Peyer's patch (tissue), 4 donors: ENCODE measurements at places on chromosomes 7 and 10. TPM values are rescaled to one million over a fixed set of nuclear protein-coding genes. Genes with fewer than 3 reads are reported as not detected.

- H3K27me3 ChIP-seq = no peaks in the 10 kb centered on the region
- no peaks in the 10 kb centered on the region for H3K36me3 ChIP-seq
- H3K27ac ChIP-seq = no peak overlapping the region
- no peaks in the 10 kb centered on the region for H3K4me1 ChIP-seq
Observed at GRCh38 chr7:69213878-69214277, 384.4 kb upstream of the AUTS2 start.

- H3K27ac ChIP-seq = peak overlapping the region; percentile 51
- no peaks in the 10 kb centered on the region for H3K4me1 ChIP-seq
- peak overlapping the region; percentile 57 for H3K4me3 ChIP-seq
- DNase-seq = no peak
Observed at GRCh38 chr7:27168265-27168947, 3.1 kb upstream of the HOXA9 start.

GRCh38 chr10:95569368-95569767, 8.2 kb upstream of the SORBS1 start:
- DNase-seq = no peak
- no peak overlapping the region for H3K27ac ChIP-seq
- H3K36me3 ChIP-seq = no peaks in the 10 kb centered on the region

GRCh38 chr10:97456034-97456685, 10.2 kb downstream of the ZDHHC16 start:
- no peak overlapping the region for H3K27ac ChIP-seq
- H3K27me3 ChIP-seq = no peaks in the 10 kb centered on the region
- DNase-seq = no peak
- no peak overlapping the region for H3K4me3 ChIP-seq

GRCh38 chr10:69060127-69060798, 27.6 kb upstream of the SRGN start:
- H3K36me3 ChIP-seq = no peaks in the 10 kb centered on the region
- H3K27me3 ChIP-seq = no peaks in the 10 kb centered on the region
- no peaks in the 10 kb centered on the region for H3K4me1 ChIP-seq
- no peak overlapping the region for H3K27ac ChIP-seq

- no peak for DNase-seq
- H3K27me3 ChIP-seq = no peaks in the 10 kb centered on the region
- no peak overlapping the region for H3K4me3 ChIP-seq
- no peak overlapping the region for H3K27ac ChIP-seq
Observed at GRCh38 chr10:77104459-77104980, 533.1 kb downstream of the KCNMA1 start.

- no peaks in the 10 kb centered on the region for H3K4me1 ChIP-seq
- no peaks in the 10 kb centered on the region for H3K27me3 ChIP-seq
- no peaks in the 10 kb centered on the region for H3K36me3 ChIP-seq
- no peak overlapping the region for H3K4me3 ChIP-seq
- DNase-seq = no peak
Observed at GRCh38 chr7:16564909-16565426, 38.3 kb downstream of the LRRC72 start.

GRCh38 chr10:35909121-35909720, 267.1 kb upstream of the FZD8 start:
- no peak for DNase-seq
- H3K4me3 ChIP-seq = no peak overlapping the region
- no peaks in the 10 kb centered on the region for H3K4me1 ChIP-seq
- no peaks in the 10 kb centered on the region for H3K36me3 ChIP-seq
- H3K27me3 ChIP-seq = no peaks in the 10 kb centered on the region

- no peaks in the 10 kb centered on the region for H3K4me1 ChIP-seq
- DNase-seq = no peak
- H3K4me3 ChIP-seq = no peak overlapping the region
- no peaks in the 10 kb centered on the region for H3K27me3 ChIP-seq
- H3K27ac ChIP-seq = no peak overlapping the region
Observed at GRCh38 chr10:110793886-110794285, 77.8 kb upstream of the PDCD4 start.

DNA sequence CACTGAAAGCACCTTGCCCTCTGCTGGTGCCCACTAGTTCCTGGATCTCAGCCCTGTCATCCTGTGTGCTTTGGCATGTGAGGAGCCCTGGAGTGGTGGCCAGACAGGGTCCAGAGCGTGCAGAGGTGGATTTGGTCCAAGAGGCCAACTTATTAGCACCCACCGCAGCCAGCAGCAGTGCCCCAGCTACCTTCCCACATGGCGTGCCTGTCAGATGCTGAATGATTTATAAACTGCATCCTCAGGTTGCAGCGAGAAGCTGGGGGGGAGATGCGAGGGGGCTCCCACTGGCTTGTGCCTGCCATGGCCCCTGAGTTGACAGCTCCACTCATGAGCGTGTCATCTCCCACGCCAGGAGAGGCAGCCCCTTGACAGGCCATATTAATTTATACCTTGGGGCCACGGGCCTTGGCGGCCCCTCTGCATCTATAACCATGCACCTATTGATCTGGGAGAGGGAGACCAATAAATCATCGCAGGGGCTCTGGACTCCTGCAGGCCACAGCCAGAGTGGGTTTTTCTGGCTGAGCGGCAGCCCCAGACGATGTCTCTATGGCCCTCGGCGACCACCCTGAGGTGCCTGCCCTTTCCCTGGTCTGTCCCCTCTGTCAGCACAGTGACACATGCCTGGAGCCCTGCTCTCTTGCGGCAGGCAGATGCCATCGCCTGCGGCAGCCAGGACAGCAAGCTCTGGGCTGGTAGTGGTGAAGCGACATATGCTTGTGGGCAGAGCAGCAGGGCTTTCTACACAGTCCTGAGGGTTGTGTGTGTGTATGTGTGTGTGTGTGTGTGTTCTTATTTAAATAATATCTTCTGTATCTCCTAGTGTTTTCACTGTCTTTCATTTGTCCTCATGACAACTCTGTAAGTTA, 120.8 kb downstream of the CDH23 start:
- DNase-seq = no peak
- H3K4me3 ChIP-seq = no peak overlapping the region
- no peak overlapping the region for H3K27ac ChIP-seq
- H3K36me3 ChIP-seq = no peaks in the 10 kb centered on the region
- H3K4me1 ChIP-seq = no peaks in the 10 kb centered on the region

- no peak overlapping the region for H3K4me3 ChIP-seq
- H3K27ac ChIP-seq = no peak overlapping the region
- DNase-seq = peak; percentile 34
- no peaks in the 10 kb centered on the region for H3K36me3 ChIP-seq
Observed at GRCh38 chr7:155455132-155455693, 2.7 kb upstream of the EN2 start.

DNA sequence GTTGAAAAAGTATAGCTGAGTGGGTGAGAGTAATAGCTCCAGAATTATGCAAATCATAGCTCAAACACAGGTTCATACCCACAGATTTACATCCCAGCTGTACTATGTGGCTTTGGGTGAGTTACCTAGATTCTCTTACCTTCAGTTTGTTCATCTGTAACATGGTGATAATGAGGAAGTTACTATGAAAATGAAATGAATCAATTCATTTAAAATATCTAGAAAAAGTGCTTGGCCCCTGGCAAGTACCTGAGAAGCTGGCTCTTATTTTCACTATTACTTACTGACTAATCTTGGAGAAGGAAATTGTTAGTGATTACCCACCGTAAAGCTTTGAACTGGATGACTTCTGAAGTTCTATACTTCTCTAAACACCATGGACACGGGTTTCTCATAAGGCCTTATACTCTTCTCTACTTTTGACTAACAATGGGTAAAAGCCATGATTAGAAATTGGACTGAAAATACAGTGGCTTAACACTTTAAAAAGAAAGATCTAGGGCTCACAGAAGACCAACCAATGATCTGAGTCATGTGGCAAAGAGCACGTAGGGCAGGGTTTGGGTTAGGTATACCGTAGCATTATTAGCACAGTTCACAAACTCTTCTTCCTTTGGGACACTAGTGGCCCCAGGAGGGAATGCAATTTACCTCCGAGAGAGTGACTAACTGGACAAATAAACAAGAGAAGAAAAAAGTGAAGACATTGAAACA, 149.2 kb downstream of the PLPP4 start:
- no peaks in the 10 kb centered on the region for H3K4me1 ChIP-seq
- no peaks in the 10 kb centered on the region for H3K27me3 ChIP-seq
- no peak overlapping the region for H3K27ac ChIP-seq

GRCh38 chr7:68245688-68246087, 1249.1 kb downstream of the TYW1 start:
- no peaks in the 10 kb centered on the region for H3K36me3 ChIP-seq
- no peaks in the 10 kb centered on the region for H3K4me1 ChIP-seq
- no peak overlapping the region for H3K4me3 ChIP-seq
- no peak overlapping the region for H3K27ac ChIP-seq
- no peaks in the 10 kb centered on the region for H3K27me3 ChIP-seq

DNA sequence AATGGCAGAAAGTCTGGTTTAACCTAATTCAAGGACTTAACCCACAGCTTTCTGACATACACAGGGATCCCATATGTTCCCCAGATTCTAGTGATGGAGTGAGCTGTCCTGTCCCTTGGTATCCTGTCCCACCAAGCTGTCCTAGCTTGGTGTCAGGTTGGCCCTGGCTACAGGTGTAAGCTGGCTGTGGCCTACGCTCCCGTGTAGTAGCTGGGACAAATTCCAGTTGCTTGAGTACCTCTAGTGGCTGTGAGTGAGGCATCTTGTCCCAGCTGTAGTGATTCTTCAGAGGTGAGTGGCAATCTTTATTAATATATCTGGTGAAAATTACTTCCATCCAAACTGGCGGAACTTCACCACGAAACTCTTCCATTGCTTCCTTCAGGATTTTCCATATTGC, 105.2 kb upstream of the FAM171A1 start:
- DNase-seq = no peak
- no peaks in the 10 kb centered on the region for H3K27me3 ChIP-seq
- no peaks in the 10 kb centered on the region for H3K36me3 ChIP-seq
- H3K27ac ChIP-seq = no peak overlapping the region
- no peaks in the 10 kb centered on the region for H3K4me1 ChIP-seq
- no peak overlapping the region for H3K4me3 ChIP-seq

- H3K27me3 ChIP-seq = no peaks in the 10 kb centered on the region
- no peaks in the 10 kb centered on the region for H3K4me1 ChIP-seq
- H3K4me3 ChIP-seq = no peak overlapping the region
- no peak for DNase-seq
Observed at GRCh38 chr10:122468926-122469781, 7.8 kb downstream of the HTRA1 start.

DNA sequence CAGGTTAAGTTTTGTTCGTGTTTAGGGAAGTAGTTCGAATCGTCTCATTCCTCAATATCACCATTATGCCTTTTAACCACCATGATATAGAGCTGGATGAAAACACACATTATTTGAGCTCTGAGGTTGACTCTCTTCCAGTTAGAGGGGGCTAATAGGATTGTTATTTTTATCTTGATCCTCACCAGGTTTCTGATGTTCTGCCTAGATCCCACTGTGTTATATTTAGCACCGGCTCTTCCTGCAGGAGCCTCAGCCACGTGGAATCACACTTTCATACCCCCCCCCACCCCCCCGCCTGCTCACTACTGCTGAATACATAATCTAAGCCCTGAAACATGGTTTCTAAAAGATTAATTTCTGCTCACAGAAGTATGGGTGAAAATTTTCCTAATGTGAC, 88.3 kb downstream of the NRCAM start:
- no peak overlapping the region for H3K4me3 ChIP-seq
- H3K27me3 ChIP-seq = no peaks in the 10 kb centered on the region
- no peaks in the 10 kb centered on the region for H3K4me1 ChIP-seq
- no peak overlapping the region for H3K27ac ChIP-seq
- no peak for DNase-seq

DNA sequence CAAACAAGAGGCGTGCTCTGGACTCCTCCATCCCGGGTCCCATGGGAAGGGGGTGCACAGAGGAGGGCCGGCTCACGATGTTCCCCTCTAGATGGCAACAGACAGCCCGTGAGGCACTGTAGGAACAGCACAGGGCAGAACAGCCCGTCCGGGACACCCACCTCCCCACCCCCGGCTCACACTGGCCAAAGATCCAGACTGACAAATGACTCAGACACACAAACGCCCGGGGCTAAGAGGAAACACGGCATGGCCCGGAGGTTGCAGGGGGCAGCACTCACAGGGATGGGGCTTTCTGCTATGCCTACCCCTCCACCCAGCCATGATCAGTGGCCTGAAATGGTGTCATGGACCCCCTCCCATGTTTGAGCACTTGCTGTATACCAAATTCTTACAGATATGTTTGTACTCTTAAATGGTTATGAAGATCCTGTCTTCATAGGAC, 4.9 kb upstream of the ELN start:
- H3K4me1 ChIP-seq = peaks cover 6% of the 10 kb centered on the region
- no peaks in the 10 kb centered on the region for H3K36me3 ChIP-seq
- no peak overlapping the region for H3K4me3 ChIP-seq
- H3K27ac ChIP-seq = no peak overlapping the region
- H3K27me3 ChIP-seq = no peaks in the 10 kb centered on the region

GRCh38 chr7:2393706-2394105, 9.7 kb upstream of the CHST12 start:
- no peaks in the 10 kb centered on the region for H3K27me3 ChIP-seq
- no peak overlapping the region for H3K4me3 ChIP-seq
- H3K27ac ChIP-seq = no peak overlapping the region
- no peaks in the 10 kb centered on the region for H3K4me1 ChIP-seq
- no peaks in the 10 kb centered on the region for H3K36me3 ChIP-seq

DNA sequence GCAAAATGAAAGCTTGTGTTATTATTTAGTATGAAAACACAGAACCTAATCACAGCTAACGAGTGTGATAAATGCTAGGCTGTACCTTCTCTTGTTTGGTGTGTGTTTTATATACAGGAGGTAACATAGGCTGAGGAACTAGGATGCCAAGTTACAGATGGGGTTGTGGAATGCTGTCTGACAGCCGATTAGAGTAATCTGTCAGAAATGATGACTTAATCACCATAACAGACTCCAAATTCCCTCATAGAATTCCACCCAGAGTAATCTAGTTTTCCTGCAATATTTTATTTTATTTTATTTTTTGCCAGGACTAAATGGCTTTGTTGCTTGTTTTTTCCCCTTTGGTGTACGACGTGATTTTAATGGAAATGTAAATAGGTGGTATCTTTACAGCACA, 221.2 kb downstream of the CELF2 start:
- peaks cover 18% of the 10 kb centered on the region for H3K4me1 ChIP-seq
- H3K27ac ChIP-seq = no peak overlapping the region
- H3K27me3 ChIP-seq = no peaks in the 10 kb centered on the region
- H3K4me3 ChIP-seq = no peak overlapping the region
- peaks cover under 1% of the 10 kb centered on the region for H3K36me3 ChIP-seq

GRCh38 chr7:2006231-2006771, 226.4 kb downstream of the MAD1L1 start:
- no peak overlapping the region for H3K27ac ChIP-seq
- H3K36me3 ChIP-seq = no peaks in the 10 kb centered on the region
- H3K4me3 ChIP-seq = no peak overlapping the region
- H3K4me1 ChIP-seq = no peaks in the 10 kb centered on the region
- DNase-seq = peak; percentile 25

- DNase-seq = no peak
- no peak overlapping the region for H3K4me3 ChIP-seq
- H3K4me1 ChIP-seq = no peaks in the 10 kb centered on the region
Observed at GRCh38 chr7:154968336-154969001, 34.5 kb downstream of the PAXIP1 start.

- no peaks in the 10 kb centered on the region for H3K27me3 ChIP-seq
- no peaks in the 10 kb centered on the region for H3K36me3 ChIP-seq
- no peak overlapping the region for H3K27ac ChIP-seq
- H3K4me1 ChIP-seq = no peaks in the 10 kb centered on the region
- no peak overlapping the region for H3K4me3 ChIP-seq
- no peak for DNase-seq
Observed at GRCh38 chr7:16991551-16991950, 109.8 kb upstream of the AGR3 start.

PLEKHA8 gene
- 18.0 TPM for total RNA-seq

DLX5 gene
- total RNA-seq = not detected

GRM8 gene
- 5.0 TPM for total RNA-seq

NRAP gene
- total RNA-seq = not detected

FAM24B gene
- total RNA-seq = 5.8 TPM

FEZF1 gene
- total RNA-seq = not detected

PRR15 gene
- total RNA-seq = 136 TPM
